ENCODE measurements at places on chromosomes 2 and 18. TPM values are rescaled to one million over a fixed set of nuclear protein-coding genes. Genes with fewer than 3 reads are reported as not detected.

The SGO2 gene
- total RNA-seq, result 4.9 TPM

The PLGLB1 gene
- total RNA-seq, result 0.59 TPM

GRCh38 chr2:64996871-64997307, 7.7 kb downstream of the SLC1A4 start:
- DNase-seq, result no peak

- DNase-seq, result no peak
Observed at GRCh38 chr2:235555371-235555770, 61.5 kb downstream of the AGAP1 start.

DNA sequence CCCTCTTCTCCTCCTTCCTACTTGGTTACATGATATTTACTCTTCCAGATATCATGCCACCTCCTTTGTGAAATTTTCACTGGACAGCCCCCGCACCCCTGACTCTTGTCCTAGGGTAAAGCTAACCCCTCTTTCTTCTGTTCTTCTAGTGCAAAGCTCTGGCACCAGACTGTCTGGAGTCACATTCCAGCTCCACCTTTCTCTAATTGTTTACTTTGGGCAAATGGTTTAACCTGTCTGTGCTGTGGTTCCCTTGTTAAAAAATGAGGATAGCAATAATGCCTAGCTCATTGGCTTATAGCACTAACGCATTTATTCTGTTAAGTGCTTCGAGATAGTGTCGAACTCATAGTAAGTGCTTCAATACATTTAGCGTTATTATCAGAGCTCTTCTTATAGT, 306.2 kb downstream of the ALK start:
- DNase-seq, result no peak

- DNase-seq, result peak; percentile 50
Observed at GRCh38 chr2:217231212-217231611, 371.3 kb upstream of the TNP1 start.

DNA sequence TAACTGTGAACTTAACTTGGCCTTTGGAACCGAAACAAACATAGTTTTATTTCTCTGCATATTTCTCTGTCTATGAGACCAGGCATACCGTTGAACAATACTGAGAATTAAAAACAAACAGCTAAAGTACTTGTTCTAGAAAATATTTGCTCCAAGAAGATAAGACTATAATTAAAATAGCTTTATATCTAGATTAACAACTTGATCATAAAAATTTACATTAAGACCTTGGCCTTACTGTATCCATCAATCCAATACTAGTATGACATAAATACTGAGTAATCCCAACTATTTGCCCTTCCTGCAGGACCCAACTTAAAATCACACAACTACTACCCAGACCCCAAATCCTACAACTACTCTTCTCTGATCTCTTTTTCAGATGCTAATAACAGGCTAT, 260.9 kb downstream of the RIT2 start:
- no peak for DNase-seq

- no peak for DNase-seq
Observed at GRCh38 chr2:98952966-98953365, 16.9 kb upstream of the CRACDL start.

- DNase-seq, result no peak
Observed at GRCh38 chr2:190334479-190335224, 8.7 kb upstream of the INPP1 start.

DNA sequence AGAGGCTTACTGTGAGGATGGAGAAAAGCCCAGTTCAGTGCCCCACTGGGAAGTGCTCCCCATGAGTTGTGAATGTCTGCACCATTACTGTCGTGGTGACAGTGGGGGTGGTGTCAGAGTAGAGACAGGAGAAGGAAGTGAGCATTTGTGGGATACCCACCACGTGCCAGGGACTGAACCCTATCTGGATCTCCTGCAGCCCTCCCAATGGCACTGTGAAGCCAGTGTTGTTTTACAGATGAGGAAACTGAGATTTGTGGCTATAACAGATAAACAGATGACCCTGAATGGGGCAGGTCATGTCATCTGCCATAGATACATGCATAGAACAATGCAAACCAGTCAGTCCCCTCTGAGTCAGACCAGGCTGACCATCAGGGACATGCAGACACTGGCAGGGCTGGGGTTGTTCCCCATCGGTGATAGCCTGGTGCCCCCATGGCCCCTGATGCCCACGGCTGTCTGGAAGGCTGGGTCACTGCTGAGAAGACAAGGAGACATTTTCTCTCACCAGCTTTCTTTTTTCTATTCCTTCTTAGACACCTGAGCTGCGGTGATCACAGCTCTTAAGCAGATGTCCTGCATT, 60.8 kb downstream of the EMILIN2 start:
- no peak for DNase-seq

Measured in astrocyte (in vitro differentiated cells and primary cell).